Activated T-cell treated with anti-CD3 and anti-CD28 coated beads, Interleukin-2, amount 50 U/mL, for 4 hours (primary cell): ENCODE measurements at places on chromosomes 13 and 19.

GRCh38 chr19:11964496-11964857 is 363 bp upstream of the ZNF763 start:
- DNase-seq: no peak

DNA sequence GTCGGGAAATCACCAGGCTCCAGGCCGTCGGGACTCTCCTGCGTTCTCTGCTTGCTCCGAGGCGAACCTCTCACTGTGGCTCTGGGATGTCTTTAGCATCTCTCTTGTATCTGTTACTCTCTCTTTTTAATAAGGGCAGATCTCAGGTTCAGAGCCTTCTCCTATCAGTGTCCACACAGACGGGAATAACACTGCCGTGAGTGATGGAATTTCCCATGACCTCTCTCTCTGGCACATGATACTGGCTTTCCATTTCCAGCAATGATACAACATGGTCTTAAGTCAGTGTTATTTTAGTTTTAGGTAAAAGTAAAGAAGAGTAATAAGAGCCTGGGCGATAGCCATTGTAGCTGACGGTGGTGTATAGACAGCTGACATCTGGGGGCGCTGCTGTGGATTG is 9.3 kb downstream of the ZNF444 start:
- DNase-seq: no peak

- DNase-seq: no peak
These were observed 440.5 kb downstream of the OXGR1 start for GRCh38 chr13:96553796-96554195.

- DNase-seq: no peak
These were observed 142.1 kb downstream of the GPC6 start for GRCh38 chr13:93368718-93369117.

DNA sequence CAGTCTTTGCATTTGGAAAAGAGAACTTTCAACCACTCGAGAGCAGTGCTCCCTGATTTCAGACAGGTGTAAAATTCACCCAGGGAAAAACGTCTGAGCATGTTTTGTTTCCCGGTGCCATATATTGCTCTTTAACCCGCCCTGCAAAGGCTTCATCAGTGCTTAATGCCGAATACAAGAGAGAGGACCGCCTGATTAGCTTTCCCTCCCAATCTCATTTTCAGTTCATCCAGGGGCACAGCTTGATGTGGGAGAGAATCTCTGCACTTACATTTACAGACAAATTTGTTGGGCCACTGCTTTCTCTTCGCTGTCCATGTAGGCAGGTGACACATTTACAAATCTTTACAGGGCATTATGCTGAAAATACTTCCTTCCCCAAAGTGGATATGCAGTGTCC is 499.1 kb downstream of the LIG4 start:
- no peak for DNase-seq

GRCh38 chr13:101025925-101026324 is 351.3 kb upstream of the TMTC4 start:
- no peak for DNase-seq

- no peak for DNase-seq
These were observed 20.7 kb downstream of the COLGALT1 start for GRCh38 chr19:17575871-17576757.

GRCh38 chr13:59893266-59893665 is 270.5 kb downstream of the DIAPH3 start:
- no peak for DNase-seq

DNA sequence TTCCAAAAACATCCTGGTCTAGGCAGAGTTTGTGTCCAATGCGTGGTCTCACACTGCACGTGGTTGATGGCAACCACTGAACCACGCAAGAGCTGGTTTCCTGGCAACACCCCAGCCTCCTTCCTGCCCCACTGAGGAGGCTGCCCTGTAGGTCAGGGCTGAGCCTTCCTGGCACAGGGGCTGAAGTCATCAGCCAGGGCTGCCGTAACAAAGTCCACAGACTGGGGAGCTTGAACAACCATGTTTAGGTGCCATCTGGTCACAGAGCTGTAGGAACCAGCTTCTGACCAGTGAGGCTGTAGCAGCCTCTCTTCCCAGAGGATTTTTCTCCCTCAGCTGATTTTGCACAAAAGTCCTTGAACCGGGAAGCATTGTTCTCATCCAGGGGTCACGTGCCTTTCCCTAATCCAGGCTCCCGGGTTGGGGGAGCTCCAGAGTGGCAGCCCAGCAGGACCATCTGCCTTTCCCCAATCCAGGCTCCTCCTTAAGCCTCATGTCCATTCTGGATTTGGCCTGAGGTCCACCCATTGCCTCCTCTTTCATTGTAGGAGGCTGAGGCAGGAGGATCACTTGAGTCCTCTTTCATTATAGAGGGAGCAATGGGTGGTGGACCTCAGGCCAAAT is 53.9 kb downstream of the CHST8 start:
- no peak for DNase-seq

- DNase-seq: no peak
These were observed 8.0 kb upstream of the AMER2 start for GRCh38 chr13:25179832-25180774.

DNA sequence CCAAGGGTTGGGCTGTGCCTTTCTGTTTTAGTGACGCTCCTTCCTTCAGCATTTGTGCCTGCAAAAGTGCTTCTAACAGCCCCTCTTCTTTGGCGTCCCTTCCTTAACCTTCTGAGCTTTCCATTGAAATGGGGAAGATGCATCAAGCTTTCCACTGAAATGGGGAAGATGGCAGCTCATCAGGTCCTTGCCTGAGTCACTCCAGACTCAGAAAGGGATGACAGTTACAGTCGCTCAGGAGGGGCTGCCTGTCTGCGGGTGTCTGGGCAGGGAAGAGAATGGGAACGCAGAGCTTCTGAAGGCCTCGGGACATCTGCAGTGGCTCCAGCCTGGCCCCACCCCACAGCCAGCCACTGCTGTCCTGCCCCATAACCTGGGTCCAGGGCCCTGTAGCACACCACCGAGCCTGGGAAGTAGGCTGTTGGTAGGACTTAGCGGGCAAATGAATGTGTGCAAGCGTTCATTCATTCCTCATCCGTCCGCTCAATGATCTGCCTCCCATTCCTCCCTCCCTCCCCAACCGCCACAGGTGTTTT is 9.8 kb downstream of the AP1M1 start:
- DNase-seq: no peak

- DNase-seq: no peak
These were observed 6.2 kb upstream of the DZIP1 start for GRCh38 chr13:95650696-95651095.

GRCh38 chr19:8161135-8161646 is 11.8 kb upstream of the FBN3 start:
- no peak for DNase-seq

DNA sequence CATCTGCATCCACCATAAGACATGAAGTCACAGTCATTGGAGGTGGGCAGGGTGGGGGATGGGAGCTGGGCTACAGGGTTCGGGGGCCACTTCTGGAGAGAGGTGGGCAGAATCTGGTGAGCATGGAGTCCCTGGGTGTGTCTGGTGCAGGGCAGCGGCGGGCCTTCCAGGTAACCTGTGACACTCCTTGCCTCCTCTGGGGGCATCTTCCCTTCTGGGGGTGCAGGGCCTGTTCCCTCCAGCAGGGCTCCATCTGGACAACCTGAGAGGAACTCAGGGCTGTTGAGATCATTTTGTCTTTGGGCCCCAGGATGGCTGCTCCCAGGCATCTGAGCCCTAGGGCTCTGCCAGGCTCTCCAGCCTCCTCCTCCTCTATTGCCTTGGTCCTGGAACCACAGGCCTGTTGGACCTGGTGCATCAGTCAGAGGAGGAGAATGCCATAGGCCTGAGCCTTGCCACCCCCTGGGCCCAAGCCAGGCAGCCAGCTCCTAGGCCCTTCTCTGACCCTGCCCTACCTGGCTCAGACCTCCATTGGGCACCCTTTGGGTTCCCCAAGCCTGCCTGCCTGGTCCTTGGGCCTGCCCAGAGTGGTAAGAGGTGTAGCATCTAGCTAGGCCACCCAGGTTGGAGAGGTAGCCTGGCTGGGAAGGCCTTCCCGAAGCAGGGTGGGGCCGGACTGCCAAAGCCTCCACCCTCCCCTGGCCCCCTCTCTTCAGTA is 13.4 kb downstream of the LYL1 start:
- DNase-seq: no peak

DNA sequence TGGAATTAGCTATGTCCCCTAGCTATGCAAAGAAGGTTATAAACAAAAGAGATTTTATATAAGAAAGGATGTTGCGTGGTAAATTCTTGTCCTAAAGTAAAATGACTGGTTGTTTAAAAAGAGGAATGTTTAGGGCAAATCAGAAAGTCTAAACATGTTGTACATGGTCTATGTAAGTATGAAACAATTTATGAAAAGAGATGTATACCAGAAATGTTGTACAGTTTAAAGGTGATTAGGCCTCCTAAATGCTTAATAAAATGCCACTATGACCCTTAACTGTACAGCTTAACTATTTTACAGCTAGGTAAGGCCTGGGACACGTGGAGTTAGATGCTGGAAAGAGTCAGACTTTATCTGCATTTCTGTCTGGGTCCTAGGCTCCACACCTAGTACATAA is 775.9 kb upstream of the KLHL1 start:
- DNase-seq: no peak

- no peak for DNase-seq
These were observed 10.1 kb upstream of the ZNF358 start for GRCh38 chr19:7505682-7506384.

GRCh38 chr13:95471960-95472359 is 80.6 kb upstream of the CLDN10 start:
- DNase-seq: no peak

DNA sequence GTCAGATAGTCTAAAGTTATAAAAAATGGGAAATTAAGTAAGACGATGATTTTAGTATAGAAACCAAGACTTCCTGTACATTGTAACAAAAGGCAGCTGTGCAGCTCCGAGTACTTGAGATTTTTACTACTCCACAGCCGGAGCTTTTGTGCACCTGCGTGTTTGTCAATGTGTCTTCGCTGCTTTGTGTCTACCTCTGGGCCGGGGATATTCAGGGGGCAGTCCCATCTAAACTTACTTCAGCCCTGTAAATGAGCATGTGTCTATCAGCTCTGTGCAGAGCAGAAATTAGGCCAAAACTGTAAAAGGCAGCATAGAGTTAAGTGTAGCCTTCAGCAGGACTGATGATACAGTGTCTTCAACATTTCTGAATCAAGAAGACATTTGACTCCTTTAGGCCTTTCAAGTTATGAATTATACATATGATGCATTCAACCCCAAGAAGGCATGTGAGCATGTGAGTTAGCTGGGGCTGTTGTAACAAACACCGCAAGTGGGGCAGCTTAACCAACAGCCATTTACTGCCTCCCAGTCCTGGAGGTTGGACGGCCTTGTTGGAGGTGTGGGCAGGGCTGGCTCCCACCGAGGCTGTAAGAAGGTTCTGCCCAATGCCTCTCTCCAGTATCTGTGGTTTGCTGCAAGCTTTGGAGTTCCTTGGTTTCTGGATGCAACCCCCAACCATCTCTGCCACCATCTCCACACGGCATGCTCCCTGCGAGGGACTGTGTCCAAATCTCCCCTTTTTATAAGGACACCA is 191.0 kb upstream of the IRS2 start:
- no peak for DNase-seq

DNA sequence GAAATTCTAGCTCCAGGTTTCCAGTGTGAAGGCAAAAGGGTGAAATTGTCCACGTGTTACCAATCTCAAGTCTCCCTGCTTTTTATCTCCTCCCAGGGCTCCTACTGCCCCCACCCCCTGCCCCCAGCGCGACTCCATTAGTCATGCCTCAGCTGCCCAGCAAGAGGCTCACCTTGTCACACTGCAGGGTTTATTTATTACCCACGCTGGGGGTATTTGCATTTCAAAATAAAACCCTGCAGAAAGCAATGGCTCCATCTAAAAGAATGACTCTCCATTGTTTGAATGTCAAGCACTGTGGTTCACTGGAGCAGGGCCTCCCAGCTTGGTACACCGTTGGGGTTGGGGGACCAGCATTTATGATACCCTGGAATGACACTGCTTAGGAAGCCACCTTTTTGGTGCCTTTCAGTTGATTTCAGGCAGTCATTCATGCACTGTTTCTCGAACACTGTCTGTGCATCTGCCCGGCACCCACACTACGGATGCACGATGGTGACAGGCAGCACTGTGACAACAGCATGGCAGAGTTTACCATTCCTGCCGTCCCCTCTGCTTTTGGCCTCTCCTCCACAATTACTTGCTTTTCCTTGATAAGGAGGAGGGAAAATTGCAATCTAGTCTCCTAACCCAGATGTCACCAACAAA is 9.9 kb upstream of the POP4 start:
- no peak for DNase-seq

GRCh38 chr13:59119475-59119874 is 1044.3 kb downstream of the DIAPH3 start:
- no peak for DNase-seq

- no peak for DNase-seq
These were observed 44.0 kb downstream of the BRD4 start for GRCh38 chr19:15288146-15288963.

DNA sequence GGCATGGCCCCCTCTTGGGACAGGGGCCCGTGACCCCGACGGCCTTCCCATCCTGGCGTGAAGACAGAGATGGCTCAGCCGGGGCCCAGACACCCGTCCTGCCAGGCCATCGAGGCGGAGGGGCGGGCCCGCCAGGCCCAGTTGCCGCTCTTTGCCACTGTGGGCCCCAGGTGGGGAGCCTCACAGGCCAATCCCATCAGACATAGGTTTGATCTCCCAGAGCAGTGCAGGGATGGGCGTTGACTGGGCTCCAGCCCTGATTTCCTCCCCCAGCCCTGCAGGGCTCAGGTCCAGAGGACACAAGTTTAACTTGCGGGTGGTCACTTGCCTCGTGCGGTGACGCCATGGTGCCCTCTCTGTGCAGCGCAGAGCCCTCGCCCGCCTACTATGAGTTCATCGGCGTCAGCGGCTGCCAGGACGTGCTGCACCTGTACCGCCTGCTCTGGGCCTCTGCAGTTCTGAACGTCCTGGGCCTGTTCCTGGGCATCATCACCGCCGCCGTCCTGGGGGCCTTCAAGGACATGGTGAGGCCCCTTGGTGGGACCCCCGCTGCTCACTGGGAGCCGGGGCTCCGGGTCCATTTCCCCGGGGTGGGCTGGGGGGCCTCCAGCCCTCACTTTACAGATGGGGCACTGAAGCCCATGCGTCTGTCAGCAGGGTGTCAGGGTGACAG is 42.4 kb downstream of the TMEM255B start:
- DNase-seq: no peak

GRCh38 chr19:19997656-19998268 is 41.5 kb downstream of the ZNF682 start:
- peak; percentile 29 for DNase-seq

DNA sequence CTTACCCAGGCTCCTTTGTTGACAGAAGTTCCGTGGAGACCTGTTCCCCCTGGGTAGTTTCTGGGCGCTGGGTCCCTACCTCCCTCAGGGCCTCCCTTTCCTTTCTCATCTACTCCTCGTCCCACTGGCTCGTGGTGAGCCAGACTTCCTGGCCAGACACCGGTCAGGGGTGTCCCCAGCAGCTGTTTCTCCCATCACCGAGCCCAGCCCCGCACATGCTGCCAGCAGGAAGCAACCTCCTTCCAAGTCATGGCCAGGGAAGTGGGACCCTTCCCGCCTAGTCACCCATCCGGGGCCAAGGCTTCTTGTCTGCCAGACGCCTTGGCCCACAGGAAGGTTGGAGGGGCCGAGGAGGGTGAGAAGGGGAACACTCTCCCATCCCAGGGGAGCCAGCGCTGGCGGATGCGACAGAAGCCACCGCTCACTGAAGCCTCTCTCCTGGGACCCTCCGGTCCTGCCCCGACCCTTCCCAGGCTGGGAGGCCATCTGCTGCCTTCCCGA is 5.7 kb downstream of the PAK4 start:
- DNase-seq: no peak

- DNase-seq: no peak
These were observed 58.8 kb downstream of the TNFRSF19 start for GRCh38 chr13:23628765-23629565.

- DNase-seq: peak; percentile 25
These were observed 2.8 kb downstream of the S1PR5 start for GRCh38 chr19:10514211-10515145.

GRCh38 chr13:51339952-51340732 is 651 bp downstream of the SERPINE3 start:
- no peak for DNase-seq
